Heart left ventricle (tissue), 16 donors: ENCODE measurements at places on chromosomes 1 and 21. TPM values are rescaled to one million over a fixed set of nuclear protein-coding genes. Genes with fewer than 3 reads are reported as not detected.

GRCh38 chr1:232471250-232471649, 158.7 kb downstream of the SIPA1L2 start:
- DNase-seq = no peak

DNA sequence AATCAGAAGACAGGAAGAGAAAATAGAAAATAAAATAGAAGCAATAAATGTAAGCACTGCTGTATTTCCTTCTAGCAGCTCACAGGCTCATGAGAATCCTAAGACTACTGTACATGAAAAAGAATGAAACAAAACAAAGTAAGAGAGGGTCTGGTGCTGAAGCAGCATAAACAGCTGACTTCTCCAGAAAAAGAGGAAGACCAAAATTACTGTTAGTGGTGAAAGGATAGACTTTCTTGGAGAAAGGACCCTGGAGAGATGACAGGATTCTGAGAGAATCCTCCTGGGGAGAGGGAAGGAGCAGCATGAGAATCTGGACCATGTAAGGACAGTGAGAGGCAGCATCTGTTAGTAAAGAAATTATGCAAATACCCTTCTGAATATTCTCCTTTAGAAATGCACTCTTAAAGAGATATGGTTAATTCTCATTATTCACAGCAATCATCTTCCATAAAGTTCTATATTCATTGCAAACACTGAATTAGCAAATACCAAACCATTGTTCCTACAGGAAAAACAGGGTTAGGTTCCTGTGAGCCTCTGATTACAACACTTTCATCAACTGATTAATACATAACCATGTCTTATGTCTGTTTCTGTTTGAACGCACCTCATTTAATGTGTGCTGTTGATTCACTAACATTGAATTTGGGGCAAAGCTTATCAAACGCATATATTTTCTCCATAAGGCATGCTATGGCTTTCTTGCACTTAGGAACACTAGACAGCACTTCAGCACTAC, 17.0 kb downstream of the SLC25A24 start:
- DNase-seq = no peak

Gene GOLT1A
- total RNA-seq = not detected

GRCh38 chr1:59520194-59520593, 223.3 kb downstream of the FGGY start:
- no peak for DNase-seq
